ENCODE measurements at places on chromosomes 4 and X.

GRCh38 chr4:19213388-19213787 lies 1038.3 kb upstream of the SLIT2 start:
- no peak for DNase-seq

- no peak for DNase-seq
These were observed 25.6 kb upstream of the MSMO1 start for GRCh38 chr4:165301833-165302232.

DNA sequence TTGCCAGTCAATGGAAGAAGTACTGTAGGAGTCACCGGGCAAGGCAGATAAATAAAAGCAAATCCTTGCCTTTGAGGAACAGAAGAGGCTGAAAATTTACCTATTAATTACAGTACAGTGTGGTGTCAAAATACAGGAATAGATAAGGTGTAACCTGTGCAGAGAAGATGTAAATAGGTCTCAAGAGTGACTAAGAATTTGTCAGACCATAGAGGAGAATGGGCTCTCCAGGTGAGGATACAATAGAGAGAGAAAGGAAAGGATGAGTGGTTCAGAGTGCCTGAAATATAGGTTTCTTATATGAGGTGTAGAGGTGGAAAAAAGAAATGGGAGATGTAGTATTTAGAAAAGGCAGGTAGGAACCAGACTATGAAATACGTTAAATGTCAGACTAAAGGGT lies 801 bp upstream of the ZC4H2 start:
- no peak for DNase-seq

DNA sequence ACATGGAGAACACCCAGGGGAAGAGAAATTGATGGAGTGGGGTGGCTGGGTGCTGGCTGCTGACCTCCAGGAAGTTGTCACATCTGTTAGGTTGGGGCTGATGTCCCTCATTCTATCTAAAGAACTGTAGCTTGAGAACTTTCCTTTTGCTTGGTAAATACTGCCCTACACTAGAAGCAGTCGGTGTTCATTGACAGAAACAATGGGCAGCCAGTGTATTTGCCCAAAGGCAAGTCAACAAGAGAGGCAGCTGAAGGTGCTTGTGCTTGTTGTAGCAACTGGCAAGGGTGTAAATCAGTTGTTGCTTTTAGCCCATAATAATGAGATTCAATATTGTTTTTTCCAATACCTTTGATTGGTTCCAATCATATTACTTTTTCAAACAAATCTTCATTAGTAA lies 956 bp downstream of the TMEM154 start:
- DNase-seq: no peak

DNA sequence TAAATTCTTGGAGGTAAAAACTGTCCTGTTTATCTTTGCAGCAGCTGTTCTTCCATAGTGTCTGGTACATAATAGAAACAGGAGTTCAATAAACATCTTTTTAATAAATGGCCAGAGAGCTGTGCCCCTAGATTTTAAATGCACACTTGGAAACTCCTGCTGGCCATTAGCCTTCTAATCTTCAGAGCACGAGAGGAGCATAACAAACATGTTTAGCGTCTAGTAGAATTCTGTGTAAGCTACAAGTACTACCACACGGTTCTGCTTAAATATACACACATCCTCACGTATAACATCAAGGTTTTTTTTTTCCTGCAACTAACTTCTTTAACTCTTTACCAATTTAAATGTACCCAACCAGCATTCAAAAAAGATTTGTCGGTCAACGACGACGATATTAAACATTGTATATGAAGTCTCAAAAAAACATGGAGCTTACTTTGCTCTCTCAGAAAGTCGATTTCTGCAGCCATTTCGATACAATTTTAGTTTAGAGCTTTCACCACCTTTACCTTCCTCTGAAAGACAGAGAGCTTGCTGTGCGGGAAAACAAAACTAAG lies 628 bp downstream of the SCLT1 start:
- DNase-seq: no peak

GRCh38 chr4:93313197-93313596 lies 515.4 kb upstream of the ATOH1 start:
- no peak for DNase-seq

DNA sequence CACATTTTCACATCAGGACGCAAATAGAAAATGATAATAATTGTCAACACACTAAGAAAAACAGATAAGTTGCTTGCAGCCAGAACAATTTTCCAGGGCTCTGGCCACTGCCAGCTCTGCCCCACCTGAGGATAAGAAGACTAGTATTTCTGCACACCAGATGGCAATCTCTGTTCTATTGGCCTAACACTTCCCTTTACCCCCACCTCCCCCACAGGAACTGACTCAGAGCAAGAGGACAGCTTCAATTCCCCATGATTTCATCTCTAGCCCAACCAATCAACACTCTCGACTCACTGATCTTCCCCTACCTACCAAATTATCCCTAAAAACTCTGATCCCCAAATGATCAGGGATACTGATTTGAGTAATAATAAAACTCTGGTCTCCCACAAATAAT lies 164.0 kb downstream of the SMARCA1 start:
- DNase-seq: no peak

DNA sequence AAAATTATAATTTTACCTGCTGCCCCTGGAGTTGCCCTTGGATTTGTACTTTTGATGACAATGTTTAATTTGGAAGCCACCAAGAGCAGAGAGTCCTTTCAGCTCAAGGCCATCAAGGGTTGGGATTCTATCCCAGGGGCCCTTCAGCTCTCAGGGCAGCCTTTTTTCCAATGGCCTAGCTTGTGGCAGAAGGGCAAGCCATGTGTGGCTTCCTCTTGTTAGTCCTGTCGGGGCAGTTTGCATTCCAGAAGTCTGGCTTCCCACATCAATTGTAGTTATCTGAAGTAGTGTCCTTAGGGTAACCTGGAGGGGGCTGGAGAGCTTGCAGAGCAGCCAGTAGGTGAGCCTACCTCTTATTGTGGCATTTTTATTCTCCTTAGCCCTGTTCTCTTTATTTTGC lies 569.4 kb downstream of the TRAM1L1 start:
- DNase-seq: no peak

GRCh38 chrX:20320461-20321159 lies 53.9 kb upstream of the RPS6KA3 start:
- DNase-seq: peak; percentile 80

GRCh38 chr4:153634738-153635353 lies 49.2 kb upstream of the TLR2 start:
- no peak for DNase-seq

GRCh38 chr4:100386270-100386669 lies 131.6 kb downstream of the EMCN start:
- no peak for DNase-seq

DNA sequence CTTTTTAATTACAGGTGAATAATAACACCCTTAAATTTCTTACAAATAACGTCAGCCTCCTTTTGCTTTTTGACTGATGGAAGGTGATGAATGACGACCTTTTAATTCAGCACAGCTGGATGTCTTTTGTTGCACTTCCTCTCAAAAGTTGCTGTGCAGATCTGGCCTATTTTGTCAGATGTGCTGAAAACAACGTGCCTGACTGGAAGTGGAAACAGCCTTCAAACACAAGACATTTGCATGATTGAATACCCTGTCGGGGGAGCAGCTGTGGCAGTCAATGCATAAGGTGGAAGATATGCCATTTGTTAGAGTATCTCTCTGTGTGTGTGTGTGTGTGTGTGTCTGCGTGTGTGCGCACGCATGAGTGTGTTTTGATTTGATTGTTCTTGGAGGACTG lies 579.7 kb downstream of the SPRY1 start:
- no peak for DNase-seq

- no peak for DNase-seq
These were observed 4.1 kb upstream of the KIAA0232 start for GRCh38 chr4:6778435-6778834.

DNA sequence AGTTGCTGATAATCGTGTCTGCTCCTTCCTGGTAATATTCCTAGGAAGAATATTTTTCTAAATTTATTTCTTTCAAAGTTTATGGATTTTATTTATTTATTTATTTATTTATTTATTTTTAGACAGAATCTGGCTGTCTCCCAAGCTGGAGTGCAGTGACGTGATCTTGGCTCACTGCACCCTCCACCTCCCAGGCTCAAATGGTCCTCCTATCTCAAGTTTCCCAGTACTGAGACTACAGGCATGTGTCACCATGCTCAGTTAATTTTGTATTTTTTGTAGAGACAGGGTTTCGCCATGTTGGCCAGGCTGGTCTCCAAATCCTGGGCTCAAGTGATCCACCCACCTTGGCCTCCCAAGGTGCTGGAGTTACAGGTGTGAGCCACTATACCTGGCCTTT lies 48.9 kb downstream of the PDLIM5 start:
- no peak for DNase-seq

DNA sequence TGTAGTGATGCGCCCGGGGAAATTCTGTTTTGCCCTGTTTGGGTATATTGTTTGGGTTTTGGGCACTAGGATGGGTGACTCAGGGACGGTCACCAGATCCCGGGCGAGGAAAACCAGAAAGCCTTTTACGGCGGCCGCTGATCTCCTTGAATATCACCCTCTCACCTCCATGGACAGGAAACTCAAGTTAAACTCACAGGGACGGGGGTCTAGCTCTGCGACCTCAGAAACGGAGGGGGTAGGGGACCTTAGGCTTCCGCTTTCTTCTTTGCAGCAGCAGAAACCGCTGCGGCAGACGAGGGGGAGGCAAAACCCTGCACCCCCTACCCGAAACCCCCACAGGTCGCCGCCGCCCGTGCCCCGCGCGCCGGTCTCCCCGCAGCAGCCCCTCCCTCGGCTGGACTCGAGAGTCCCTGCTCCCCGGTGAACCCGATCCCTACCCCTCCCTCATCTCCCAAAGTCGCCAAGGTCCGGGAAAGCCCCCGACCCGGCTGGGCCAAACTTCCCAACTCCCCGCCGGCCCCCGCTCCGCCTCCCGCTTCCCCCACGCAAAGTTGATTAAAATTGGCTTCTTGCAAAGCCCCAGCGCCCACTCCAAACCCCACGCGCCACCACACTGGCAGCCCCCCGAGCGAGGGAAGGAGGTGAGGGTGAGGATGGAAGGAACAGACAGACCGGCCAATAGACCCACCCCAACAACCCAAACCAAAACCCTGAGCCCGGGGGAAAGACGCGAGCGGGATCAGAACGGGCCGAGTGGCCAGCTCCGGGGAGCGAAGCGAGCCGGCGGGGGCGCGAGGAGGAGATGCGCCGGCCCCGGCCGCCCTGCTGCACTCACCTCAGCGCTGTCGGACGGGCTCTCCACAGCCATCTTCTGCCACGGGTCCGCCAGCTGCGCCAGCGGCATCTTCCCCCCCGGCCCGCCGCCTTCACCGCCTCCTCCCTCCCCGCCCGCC lies 705 bp downstream of the RPS6KA3 start:
- DNase-seq: peak; percentile 87

DNA sequence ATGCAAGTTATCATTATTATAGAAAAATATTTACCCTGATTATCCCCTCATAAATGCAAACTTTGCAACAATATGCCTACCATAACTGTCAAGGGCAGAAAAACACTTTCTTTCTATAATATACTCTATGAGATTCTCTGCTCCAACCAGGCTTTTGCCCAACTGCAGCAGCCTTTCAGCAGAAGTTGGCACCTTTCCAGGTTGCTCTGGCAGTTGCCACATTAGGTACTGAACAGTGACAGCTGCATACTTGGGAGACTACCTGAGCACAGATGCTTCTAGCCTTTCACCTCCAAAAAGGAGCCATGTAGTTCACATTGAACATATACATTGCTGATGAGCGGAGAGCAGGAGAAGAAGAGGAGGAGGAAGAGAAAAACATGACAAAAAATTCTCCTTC lies 69.5 kb upstream of the BRWD3 start:
- DNase-seq: no peak

- no peak for DNase-seq
These were observed 132.5 kb downstream of the GPC3 start for GRCh38 chrX:133852837-133853356.

DNA sequence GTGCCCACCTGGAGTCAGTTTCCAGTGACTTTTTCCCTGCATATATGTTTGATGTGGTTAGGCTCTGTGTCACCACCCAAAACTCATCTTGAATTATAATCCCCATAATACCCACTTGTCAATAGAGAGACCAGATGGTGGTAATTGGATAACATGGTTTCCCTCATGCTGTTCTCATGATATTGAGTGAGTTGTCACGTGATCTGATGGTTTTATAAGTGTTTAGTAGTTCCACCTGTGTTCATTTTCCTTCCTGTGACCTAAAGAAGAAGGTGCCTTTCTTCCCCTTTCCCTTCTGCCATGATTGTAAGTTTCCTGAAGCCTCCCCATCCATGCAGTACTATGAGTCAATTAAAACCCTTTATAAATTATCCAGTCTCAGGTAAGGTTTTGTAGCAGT lies 740.9 kb downstream of the ARAP2 start:
- DNase-seq: no peak

GRCh38 chr4:165519591-165519990 lies 140.8 kb downstream of the CPE start:
- DNase-seq: no peak

- no peak for DNase-seq
These were observed 145.5 kb downstream of the NWD2 start for GRCh38 chr4:37389967-37390580.

DNA sequence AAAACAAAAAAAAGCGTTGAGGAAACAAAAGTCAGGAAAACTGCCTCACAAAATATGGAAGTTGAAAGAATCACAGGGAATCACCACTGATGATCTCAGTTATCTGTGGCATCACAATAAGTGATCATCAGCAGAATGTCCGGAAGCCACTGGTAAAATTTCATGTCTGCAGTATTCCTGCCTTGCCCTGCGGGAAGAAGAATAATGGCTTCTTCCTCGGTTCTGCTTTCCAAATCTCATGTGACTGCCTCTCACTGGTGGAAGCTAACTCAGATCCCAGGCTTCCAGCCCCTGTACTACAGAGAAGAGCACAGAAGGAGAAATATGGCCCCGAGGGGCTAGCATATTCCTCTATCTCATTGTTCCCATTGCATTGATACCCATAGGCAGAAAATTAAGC lies 12.7 kb upstream of the ZNF330 start:
- DNase-seq: no peak

GRCh38 chr4:70703619-70704214 lies 15.4 kb downstream of the UTP3 start:
- no peak for DNase-seq

GRCh38 chr4:87041141-87041540 lies 106.3 kb downstream of the AFF1 start:
- DNase-seq: no peak

DNA sequence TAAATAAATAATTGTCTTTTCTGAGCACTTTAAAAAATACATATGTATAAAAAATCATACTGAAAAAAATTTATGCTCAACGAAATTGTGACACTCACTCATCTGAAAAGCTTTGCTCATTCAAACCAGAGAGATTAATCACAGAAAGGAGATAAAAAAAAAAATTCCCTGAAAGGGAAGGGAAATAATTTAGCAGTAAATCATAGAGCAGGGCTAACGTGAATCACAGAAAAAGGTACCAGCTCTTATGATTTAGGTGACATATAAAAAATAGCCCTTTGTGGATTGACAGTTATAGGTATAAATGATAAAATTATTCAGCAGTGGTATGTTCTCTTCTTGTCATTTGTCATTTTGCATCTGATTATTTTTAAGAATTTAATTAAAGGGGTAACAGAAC lies 552.7 kb upstream of the TENM3 start:
- DNase-seq: no peak

DNA sequence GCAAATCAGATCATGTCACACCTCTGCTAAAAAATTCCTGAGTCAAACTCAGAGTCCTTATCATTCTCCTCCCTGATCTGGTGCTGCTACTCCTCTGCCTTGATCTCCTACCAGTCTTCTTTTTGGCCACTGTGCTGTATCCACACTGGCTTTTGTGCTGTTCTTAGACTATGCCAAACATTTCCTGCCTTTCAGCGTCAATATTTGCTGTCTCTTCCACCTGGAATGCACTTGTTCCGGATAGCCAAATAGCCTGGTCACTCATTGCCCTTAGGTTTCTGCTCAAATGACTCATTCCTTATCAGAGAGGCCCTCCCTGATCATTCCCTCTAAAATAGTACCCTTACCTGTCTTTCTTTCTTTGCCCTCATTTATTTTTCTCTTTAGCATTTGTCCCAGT lies 24.4 kb upstream of the RP2 start:
- DNase-seq: no peak

All from spleen (tissue), 13 donors.